ENCODE measurements at places on chromosomes 6 and 20.
A peak's percentile ranks its signal among the peaks of the same experiment; 100 is the strongest.

DNA sequence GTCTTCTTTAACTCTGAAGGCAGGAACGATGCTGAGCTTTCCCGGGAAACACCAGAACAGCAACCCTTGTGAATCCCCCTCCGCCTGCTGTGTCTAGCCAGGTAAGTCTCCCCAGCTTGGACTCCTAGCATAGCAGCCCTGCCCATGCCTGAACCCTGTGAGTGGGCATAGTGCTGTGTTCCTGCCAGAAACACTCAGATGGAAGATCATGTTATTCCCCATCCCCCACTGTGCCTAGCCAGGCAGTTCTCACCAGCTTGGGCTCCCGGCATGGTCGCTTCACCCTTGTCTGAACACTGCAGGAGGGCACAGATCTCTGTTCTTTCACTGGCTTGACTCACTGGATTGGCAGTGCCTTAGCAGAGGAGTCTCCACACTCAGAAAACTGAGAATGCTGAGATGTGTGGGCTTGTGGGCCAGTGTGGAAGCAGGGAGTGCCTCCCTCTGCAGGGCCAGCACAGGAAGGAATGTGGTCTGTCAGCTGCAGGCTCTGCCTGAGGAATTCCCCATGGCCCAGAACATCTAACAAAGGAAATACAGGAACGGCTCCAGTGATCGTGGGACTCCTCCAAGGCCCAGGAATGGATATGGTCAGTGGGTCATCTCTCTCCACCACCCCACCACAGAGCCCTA lies 440.1 kb upstream of the ADGRB3 start:
- no peak for DNase-seq

GRCh38 chr6:32070814-32071543 lies 32.8 kb downstream of the CYP21A2 start:
- DNase-seq, result no peak

DNA sequence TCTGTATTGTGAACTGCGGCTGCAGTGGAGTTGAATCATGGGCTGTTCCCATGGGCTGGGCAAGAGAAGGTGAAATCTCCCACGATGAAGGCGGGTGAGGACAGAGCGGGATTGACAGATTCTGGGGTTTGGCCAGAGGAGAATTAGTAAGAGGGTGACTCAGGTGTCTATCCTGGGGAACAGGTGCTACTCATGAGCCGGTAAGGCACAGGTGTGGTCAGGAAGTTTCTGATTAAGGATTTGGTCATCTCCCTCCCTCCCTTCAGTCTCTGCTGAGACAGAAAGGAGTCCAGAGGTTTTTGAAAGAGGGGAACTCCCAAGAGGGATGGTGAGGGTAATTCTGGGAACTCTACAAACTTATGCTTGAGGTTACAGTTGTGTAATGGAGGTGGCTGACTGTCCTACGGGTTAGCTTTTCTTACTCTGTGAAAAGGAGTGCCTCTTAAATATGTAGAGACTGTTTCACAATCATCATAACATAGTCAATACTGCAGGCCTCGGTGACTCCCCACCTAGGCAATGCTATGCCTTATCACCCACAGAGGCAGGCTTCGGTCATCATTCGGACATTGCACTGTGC lies 31.5 kb downstream of the SERPINB1 start:
- no peak for DNase-seq

- no peak for DNase-seq
Measured at GRCh38 chr6:66032626-66033025, 325.6 kb upstream of the EYS start.

DNA sequence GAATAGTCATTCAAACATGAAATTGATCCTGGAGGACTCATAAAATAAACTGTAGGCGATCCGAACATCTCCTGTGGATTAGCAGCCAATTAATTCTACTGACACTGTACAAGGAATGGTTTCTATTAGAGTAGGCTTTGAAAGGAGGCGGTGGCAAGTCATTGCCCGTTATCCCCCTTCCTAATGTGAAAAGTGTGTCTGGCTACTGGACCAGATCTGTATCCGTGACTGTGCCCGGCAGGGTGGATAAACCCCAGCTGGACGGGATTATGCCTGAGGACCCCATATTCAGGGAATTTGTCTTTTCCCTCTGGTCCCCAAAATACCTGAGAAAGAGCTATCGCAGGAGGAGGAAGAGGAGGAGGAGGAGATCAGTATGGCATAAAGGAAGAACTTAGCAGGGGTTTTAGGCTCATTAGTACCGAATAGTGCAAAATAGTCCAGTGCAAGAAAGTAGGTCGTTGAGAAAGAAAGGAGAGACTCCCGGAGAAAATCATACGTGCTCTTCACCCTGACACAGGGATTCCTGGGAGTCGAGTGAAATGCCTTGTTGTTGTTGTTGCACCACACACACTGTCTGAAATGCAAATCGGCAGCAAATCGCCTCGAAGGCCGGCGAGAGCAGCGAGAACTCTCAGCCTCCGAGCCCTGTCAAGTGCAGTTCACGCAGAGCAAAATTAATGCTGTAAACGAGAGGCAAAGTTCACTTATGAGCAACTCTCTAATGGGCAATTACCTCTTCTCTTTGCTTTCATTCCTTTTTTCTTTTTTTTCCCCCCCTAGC lies 178.9 kb upstream of the ARID1B start:
- DNase-seq, result no peak

GRCh38 chr20:33822991-33823390 lies 11.8 kb downstream of the CHMP4B start:
- no peak for DNase-seq

DNA sequence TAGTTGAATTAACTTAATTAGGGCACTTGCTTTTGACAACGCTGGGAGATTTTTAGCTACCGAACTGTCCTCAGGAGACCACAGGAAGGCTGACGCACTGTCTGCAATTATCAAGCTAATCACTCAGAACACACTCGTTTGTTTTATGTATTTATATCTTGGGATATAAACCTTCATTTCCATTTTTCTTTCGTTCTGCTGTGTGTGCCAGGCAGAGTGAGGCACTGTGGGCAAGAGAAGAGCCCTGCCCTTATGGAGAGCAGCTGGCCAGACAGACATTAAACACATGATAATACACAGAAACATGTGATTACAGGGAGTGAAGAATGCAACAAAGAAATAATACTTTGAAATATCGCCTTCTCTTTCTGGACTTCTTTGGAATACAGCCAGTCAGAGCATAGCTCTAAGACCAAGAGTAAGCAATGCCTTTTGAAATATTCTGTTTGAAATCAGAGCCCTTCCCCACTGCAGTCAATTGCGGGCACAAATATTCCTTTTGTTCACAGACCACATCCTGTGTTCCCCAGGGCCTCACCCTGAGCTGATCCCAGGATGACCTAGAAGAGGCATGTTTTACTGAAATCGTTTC lies 96.8 kb downstream of the ANKRD60 start:
- DNase-seq, result no peak

DNA sequence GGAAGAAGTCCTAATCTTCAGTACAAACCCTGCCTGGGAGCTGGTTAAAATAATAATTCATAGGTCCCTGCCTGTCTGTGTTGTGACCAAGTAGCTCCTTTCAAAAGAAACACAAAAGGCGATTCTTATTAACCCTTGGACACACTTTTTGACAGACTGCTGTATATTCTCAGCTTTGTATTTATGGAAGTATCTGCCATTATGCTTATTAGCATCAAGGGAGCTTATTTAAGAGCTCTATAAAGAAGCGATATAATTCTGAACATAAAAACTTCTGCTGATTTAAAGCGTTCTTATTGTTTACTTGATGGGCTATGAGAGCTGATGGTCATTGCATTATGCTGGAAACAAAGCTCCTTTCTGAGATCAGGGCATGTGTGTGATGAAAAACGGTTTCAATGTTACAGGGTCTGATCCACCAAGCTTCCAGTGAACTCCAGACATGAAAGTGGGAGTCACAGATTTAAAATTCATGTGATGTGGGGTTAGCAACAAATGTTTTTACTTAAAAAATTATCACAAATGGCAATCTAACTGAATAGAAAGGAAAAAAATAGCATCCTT lies 181.8 kb upstream of the PDE10A start:
- DNase-seq, result no peak

DNA sequence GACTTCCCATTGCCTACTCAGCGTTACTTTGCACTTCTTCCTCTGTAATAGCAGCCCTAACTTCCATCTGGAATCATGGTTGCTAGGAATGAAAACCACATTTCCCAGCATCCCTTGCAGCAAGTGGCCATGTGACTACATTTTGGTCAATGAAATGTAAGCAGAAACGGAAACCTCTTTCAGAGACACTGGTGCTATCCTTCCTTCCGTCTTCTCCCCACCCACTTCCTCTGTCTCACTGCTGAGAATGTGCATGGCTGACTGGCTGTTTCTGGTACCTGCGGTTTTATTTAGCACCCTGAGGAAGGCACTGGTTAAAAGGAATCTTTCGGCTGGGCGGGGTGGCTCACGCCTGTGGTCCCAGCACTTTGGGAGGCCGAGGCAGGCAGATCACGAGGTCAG lies 107.4 kb downstream of the SCML4 start:
- peak; percentile 80 for DNase-seq

DNA sequence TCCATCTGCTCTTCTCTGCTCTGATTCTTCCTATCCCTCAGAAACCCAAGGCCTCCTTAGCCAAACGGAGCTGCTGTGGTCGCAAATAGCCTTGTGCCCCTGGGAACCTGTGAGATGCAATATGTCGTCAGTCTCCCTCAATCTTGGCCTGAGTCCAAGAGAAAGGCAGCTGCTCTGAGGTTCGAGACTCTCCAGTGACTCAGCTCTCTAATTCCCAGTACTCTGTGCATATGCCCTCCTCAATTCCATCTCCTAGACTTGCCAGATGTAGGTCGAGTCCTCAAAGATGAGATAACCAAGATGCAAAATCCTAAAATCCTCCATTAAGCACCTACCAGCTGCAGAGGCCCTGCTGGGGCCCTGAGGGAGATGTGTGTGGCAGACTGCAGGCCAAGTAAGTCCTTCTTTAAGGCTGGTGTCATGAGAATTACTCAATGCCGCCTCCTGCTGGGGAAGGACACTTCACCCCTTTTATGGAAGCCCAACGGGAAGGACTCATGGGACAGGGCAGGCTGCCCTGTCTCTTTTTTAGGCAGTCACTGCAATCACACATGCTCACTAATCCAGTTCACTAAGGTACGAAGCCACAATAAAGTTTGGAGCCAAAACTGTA lies 28.5 kb downstream of the C6orf15 start:
- DNase-seq, result peak; percentile 67

DNA sequence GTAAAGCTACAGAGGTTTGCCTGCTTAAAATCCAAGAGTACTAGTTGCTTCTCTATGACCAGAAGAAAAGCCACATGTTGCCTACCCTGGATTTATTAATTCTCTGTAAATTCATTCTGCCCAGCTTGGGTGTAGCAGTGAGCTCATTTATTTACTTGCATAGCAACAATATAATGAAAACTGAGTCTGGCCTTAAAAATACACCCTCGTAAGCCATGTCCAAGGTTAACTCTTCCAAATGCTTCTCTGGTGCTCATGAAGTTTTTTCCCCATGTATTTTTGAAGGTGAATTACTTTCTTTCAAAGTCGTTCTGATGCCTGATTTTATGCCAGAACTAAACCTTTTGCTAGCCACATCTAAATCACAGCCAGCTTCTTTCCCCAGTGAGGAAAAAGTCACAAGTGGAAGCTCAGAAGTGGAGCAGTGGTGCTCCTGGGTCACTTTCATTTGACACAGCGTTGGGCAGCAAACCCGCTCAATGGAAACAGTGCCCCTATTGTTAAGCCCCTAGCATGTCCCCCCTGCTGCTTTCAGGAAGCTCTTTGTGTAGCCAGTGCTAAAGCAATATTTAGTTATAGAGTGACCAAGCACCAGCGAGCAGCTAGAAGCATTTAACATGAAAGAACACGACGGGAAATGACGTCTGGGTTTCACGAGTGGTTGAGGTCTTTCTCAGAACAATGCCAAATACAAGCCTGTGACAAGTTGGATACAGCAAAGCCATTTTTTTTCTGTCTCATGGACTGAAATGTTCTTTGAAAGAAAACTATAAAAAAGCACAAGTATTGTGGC lies 29.8 kb downstream of the NEDD9 start:
- no peak for DNase-seq

DNA sequence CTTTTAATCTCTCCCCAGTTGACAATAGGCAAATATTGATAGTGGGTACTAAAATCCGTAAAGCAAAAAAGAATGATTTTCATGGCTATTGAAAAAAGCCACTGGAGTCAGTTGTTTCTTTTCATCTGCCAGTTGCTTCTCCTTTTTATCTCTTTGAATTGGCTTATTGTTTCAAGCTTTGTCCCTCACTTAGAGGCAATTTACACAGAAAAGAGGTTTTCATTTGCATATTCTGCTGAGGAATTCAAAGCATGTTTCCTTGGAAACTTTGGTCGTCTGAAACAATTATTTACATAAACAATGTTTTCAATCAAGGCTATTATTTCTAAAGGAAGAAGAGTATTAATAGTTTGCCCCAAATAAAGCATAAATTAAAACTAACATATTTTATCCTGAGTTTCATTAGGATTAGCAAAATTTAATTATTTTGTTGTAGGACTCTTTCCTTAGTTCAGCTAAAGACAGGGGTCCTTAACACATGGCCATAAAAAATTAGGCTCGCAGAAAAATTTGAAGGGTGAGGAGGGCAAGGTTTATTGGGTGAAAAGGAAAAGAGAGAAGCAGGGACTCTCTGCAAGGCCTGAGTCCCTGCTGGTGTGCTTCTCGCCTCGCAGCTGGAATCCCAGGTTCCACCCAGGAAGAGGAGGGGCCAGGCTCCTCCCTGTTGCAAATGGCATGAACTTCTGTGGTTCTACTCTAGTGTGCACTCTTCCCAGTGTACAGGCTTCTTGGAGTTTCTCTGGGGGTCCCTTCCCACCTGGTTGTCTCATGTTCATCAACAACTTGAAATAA lies 138.8 kb upstream of the LAMA2 start:
- DNase-seq, result no peak

DNA sequence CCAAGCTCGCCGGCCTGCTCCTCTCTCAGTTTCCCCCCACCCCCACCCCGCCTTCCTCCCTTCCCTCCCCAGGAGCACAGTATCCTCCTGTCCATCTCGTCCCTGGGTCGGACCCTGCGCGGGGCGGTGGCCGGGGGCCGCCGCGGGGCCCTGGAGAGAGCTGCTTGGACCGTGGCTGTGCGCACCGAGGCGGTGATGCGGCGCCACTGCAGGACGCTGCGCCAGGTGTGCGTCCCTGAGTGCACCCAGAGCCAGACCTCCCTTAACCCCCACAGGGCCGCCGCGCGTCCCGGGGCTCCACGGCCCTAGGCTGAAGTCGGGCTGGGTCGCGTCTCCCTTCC lies 2.2 kb downstream of the C20orf204 start:
- DNase-seq, result no peak

GRCh38 chr6:109747221-109747620 lies 56.1 kb downstream of the FIG4 start:
- no peak for DNase-seq

DNA sequence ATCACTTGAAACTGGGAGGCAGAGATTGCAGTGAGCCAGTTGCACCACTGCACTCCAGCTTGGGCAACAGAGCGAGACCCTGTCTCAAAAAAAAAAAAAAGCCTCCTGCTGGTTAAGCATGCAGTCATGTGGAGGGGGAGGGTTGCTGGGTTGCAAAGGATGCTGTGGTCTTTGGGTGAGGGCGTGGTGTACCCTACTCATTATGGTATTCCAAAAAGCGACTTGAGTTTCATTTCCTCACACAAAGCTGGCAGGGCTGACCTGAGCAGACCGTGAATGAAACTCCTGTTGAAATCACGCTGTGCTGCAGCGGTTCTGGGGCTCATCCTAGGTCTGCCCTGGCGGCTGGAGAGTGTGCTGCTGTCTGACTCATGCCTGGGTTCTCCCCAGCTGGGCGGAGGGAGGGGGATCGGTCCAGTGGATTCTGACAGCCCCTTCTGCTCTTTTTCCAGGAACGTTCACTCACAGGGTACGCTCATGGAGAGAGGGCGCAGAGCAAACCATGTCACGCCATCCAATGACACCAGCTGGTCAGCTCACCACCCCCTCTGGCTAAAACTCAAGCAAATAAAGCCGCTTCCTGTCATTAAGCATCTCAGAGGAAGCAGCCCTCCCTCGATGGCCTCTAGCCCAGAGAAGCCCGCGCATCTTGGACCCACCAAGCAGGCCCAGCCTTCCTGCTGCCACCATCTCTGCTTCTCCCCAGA lies 166.2 kb downstream of the SCML4 start:
- peak; percentile 72 for DNase-seq

Data from stimulated activated CD4-positive, alpha-beta T cell treated with anti-CD3 and anti-CD28 coated beads, Interleukin-15, amount 100 ng/mL, for 24 hours (primary cell).